ENCODE measurements at places on chromosomes 4 and X.

GRCh38 chrX:4179031-4179430 is 465.6 kb upstream of the PRKX start:
- ATAC-seq, result no peak

DNA sequence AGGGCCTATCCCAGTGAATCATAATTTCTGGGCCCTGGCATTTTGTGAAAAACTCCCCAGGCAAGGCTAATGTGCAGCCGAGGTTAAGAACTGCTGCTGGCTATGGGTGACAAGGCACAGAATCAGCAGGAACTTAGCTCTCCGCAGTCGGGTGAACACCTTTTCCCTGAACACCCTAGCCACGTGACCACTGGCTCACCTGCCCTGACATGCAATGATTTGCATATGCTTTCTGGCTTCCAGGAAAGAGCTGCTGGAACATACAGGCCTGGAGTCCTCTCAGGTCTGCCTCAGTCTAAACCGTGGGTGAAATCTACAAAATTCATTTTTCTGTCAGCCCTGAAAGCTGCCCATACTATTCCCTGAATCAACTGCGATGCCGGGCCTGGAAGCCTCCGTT is 56.6 kb downstream of the ZNF827 start:
- peak; percentile 97 for ATAC-seq

DNA sequence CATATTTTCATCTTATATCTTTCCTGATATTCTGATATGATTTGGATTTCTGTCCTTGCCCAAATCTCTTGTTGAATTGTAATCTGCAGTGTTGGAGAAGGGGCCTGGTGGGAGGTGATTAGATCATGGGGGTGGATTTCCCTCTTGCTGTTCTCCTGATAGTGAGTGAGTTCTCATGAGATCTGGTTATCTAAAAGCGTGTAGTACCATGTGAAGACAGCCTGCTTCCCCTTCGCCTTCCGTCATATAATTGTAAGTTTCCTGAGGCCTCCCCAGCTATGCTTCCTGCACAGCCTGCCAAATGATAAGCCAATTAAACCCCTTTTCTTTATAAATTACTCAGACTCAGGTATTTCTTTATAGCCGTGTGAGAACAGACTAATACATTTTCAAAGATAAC is 77.2 kb downstream of the ANKRD50 start:
- ATAC-seq, result no peak

DNA sequence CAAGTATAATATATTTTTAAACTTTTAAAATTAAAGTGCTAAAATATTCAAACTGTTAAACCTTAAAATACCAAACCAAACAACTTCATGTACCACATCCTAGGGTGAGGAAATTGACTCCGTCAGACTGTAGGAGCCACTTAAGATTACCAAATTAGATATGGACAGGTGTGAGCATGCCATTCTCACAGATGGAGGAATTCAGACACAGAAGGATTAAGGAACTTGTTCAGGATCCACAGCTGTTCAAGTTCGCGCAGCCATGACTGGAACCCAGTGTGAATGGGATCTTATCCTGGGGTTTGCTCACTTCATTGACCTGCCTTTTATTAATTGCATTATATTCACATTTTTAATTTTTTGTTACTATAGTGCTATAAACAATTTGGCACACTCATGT is 224.9 kb upstream of the PCDH7 start:
- no peak for ATAC-seq

GRCh38 chr4:1974840-1975239 is 33.9 kb downstream of the NELFA start:
- no peak for ATAC-seq

DNA sequence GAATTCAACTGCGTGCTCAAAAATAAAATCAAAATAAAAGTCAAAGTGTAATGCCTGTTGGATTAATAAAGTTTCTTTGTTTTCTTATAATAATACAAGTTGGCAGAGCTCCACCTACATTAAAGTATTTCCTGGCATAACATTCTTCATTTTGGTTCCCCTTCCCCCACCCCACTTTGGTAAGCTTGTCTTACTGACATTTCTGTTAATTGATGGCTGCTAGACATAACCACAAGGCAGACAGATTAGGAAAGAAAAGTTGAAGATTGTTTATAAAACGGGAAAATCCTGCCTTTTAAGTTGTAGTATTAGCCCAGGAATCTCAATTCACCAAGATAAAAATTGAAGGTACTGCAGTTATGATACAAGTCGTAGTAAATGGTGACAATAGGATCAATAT is 246.5 kb upstream of the RPS6KA3 start:
- ATAC-seq, result no peak

GRCh38 chr4:62644372-62644771 is 1444.2 kb downstream of the ADGRL3 start:
- no peak for ATAC-seq

DNA sequence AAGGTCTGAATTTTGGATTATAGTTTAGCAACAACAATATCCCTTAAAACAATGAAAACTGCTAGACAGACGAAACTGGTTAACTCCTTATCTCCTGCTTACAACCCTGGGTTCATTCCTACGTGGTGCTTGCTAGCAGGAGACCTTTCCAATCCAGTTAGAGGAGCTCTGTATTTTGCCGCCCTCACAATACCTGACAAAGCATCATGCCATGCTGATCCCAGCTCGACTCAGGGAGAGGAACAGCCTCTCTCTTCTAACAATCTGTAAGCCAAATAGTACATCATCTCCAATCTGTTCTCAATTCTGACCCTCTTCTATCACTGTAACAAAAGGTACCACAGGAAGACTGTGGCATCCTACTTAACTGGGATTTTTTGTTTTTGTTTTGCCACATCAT is 74.4 kb downstream of the PAPSS1 start:
- no peak for ATAC-seq

DNA sequence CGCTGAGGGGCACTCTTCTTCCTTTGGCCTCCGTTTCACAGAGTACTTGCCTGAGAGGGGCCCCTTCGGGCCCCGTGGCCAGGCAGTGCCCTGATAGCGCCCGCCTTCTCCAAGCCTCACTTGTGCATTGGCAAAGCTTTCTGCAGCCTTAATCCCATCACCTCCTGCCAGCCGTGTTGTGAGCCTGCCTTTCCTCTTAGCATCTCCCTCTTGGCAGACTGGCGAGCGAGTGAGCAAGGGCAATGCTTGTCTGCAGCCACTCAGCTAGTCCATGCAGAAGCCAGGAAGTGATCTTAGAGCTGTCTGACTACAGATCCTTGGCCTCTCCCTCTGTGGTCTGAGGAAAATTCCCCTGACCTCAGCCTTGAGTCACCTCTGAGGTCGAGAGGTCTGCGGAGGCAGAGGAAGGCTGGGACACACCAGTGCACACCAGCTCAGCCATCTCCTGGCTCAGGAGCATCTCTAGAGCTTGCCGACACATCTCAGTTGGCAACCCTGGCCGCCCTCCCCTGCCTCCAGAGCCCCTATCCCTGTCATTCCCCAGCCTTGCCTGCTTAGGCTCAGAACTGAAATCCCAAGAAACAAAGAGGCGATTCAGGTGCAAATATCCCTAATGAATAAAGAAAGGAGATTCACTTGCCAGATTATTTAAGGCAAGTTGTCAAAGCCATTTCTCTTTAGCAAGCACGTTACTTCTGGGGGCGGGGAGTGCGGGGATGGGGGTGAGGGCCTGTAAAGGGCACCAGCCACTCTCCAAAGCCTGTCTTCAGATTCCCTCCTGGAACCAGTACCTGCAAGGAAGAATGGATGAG is 143.5 kb upstream of the MAMLD1 start:
- ATAC-seq, result no peak

GRCh38 chrX:21373637-21374162 is 518 bp upstream of the CNKSR2 start:
- no peak for ATAC-seq

DNA sequence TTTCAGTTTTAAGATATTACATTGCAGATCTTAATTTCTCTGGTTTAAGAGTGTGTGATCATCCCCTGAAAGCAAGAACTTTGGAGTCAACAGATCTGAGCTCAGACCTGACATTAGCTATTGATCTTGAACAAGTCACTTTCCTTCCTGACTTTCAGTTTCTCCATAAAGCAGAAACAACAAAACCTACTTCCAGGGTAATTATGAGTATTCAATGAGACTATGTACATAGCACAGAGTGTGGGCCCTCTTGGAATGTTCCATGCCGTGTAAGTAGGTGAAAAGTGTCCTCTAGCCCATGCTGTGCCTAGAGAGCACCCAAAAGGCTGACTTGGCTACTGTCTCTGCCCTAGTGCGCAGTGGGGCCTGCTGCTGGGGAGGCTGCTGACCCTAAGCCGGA is 188.0 kb upstream of the RPL34 start:
- no peak for ATAC-seq

DNA sequence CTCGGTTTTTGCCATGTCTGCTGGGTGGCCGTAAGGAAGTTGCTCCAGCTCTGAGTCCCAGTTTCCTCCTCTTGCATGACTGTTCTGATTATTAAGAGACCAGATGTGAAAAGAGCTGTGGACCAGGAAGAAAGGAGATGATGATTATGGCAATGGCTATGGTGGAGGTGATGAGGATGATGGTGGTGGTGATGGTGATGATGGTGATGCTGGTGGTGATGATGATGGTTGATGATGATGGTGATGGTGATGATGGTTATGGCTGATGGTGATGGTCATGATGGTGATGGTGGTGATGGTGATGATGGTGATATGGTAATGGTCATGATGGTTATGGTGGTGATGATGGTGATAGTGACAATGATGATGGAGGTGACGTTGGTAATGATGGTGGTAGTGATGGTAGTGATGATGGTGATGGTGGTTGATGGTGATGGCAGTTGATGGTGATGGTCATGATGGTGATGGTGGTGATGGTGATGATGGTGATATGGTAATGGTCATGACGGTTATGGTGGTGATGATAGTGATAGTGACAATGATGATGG is 107.8 kb upstream of the NKX1-1 start:
- no peak for ATAC-seq

GRCh38 chr4:85952528-85952927 is 407.3 kb downstream of the MAPK10 start:
- ATAC-seq, result no peak

- peak; percentile 64 for ATAC-seq
These were observed 164.7 kb downstream of the SOWAHB start for GRCh38 chr4:76733068-76733771.

DNA sequence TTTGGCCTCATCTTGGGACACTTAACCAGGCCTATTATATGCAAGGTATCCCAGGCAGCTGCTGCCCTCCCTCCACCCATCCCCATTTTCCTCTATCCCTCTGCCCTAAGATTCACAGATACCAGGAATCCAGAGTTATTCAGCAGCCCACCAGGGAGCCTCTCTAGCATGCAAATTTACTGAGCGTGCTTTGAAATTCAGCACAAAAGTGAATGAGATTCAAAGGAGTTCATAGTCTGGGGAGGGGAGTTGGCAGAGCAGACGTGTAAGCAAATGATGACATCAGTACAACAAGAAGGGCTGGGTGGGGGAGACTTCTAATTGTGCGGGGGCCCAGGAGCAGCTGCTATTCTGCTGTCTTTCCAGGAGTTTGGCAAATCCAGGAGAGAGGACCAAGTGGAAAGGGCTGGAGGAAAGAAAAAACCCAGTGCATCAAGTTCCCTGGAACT is 1.7 kb upstream of the MTM1 start:
- ATAC-seq, result no peak

DNA sequence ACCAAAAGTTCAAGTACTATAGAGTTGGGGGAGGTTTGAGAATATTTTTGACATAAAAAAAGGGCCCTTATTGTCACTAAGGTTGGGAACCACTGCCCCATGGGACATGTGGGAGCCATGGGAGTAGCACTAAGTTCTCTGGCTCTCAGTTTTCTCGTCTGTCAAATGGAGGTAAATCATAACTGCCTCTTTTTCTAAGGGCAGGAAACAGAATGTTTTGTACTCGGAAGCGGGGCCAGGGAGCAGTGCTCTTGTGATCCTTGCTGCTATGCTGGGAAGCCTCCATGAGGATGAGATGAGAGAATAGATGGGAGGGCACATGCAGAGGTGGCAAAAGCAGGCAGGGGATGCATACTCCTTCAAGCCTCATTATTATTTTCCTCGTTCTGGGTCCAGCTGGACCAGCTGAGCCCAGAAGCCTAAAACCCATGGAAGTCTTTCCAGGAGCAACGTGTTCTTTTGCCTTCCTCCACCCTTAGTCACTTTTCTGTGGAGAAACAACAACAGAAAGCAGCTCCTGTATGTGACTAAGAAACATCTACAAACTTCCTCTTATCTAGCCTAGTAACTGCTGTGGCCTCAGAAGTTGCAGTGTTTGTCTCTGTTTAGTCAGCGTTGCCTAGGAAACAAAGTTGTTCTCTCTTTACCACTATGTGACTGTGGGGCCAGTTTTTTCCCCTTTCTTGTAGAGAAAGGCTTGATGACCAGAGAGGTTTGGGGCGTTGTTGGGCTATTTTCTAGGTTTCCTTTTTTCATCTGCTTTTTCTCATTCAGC is 64.8 kb downstream of the TSC22D3 start:
- ATAC-seq, result peak; percentile 66

- no peak for ATAC-seq
These were observed 1873.7 kb upstream of the IGFBP7 start for GRCh38 chr4:58983887-58984286.

- ATAC-seq, result no peak
These were observed 558.2 kb upstream of the DIPK2B start for GRCh38 chrX:45758738-45759397.

- ATAC-seq, result no peak
These were observed 2073.8 kb upstream of the TENM3 start for GRCh38 chr4:180169394-180169793.

- no peak for ATAC-seq
These were observed 239.7 kb upstream of the GATB start for GRCh38 chr4:152000518-152000917.

- ATAC-seq, result no peak
These were observed 149.4 kb downstream of the APBB2 start for GRCh38 chr4:41064953-41065352.

DNA sequence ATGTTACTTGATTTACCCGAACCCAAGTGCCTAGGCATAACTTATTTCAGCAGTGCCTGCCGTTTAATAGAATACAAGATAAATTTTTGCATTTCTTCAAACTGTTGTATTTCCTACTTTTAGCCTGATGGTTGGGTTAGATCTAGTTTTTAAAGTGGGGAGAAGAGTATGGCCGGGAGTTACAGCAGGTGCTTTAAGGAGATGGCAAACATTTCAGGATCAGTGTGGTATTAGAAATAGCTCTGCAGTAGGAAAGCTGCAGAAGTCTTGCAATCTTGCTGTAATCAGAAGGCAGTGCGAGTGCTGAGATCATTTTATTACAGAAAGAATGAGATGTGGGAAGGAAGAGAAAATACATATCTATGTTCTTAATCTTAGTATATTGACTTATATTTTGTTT is 977.8 kb upstream of the TENM3 start:
- no peak for ATAC-seq

GRCh38 chrX:152895724-152896420 is 2.0 kb upstream of the ZNF185 start:
- peak; percentile 85 for ATAC-seq

Data from esophagus mucosa (tissue), 1 donor.